Diencephalon (tissue), 1 donor: ENCODE measurements at places on chromosomes 5 and 9. TPM values are rescaled to one million over a fixed set of nuclear protein-coding genes. Genes with fewer than 3 reads are reported as not detected.

The PRRX2 gene
- not detected for total RNA-seq

The SLC34A3 gene
- not detected for total RNA-seq

The CNOT8 gene
- 76.8 TPM for total RNA-seq

The NXNL2 gene
- total RNA-seq = 1.4 TPM

The EXD3 gene
- total RNA-seq = 9.5 TPM

The BTF3 gene
- 252 TPM for total RNA-seq

The SOX30 gene
- not detected for total RNA-seq

The RELL2 gene
- total RNA-seq = 18.9 TPM

The BTNL9 gene
- 4.2 TPM for total RNA-seq

The GPX8 gene
- total RNA-seq = 4.2 TPM

The GMCL2 gene
- total RNA-seq = not detected

The NEURL1B gene
- total RNA-seq = 26.8 TPM

The SLC6A3 gene
- 12.5 TPM for total RNA-seq

The LTC4S gene
- total RNA-seq = 2.1 TPM

The HOMER1 gene
- total RNA-seq = 109 TPM

The TRIM52 gene
- total RNA-seq = 17.3 TPM
